EH (cell line): ENCODE measurements at places on chromosomes 5 and 9.

DNA sequence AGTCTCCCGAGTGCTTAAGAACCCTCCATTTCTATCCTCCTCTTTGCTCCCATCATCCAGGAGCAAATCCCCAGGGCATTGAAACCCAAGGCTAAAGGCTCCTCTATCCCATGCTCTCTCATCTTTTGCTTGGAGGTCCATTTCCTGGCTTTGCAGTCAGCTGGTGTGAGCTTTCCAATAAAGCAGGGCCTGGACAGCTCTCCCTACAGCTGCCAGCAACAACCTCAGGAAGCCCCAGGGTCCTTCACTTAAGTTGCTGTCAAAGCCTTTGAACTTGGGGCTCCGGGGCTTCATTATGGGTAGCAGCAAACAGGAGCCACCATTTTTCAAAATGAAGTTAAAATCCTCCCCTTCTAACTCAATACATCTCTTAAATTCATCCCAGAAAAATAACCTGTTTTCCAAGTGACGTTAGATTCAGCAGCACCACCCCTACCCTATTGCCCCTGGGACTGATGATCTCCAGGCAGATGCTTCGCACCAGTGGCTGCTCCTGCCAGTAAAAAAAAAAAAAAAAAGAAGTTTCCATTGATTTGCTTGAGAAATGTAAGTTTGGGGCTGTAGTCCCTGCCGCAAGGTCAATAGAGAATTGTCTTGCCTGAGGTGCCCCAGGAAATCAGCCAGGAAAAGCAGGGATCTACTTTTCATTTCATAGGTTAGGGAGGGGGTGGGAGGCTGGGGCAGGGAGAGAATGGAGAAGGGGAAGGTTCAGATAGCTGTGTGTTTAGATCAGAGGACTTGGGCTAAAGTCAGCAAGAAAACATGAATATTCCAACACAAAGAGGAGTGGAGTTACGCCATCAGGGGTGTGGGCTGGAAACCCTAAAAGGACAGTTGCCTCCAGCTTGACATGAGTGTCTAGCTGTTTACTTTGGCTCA lies 83.8 kb upstream of the IL6ST start:
- DNase-seq, result peak; percentile 67

DNA sequence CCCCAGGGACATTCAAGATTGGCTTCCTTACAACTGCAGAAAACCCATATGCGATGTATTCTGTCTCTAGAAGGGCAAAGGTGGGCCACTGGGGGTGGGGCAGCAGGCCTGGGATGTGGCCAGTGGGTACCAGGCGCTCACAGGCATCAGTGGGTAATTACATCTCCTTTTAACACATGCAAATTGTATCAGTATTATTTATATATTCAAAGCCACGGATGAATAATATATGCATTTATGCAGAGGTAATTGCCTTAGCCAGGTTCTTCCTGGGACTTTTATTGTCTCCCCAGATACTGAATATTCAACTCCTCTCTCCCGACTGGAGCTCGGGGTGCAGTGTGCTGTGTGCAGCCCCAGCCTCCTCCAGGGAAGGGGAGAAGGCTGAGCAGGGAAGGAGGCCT lies 109.4 kb upstream of the MVB12B start:
- DNase-seq, result no peak

DNA sequence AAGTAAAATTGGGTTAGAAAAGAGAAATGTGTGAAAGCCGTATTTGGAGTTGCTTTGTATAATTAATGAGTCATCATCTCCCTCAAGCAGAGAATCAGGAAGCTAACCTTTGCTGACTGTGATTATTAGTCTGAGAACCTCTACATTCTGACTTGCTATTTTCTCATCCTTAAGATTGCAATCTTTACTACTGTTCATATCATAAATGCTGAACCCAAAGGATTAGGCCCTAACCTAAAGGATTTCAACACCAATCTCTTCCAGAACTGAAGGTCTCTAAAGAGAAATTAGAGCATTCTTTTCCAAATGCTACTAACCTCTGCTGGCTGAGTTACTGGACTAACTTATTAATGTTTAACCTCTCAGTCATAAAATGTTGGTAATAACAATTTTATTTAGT lies 538.1 kb upstream of the MEF2C start:
- no peak for DNase-seq

DNA sequence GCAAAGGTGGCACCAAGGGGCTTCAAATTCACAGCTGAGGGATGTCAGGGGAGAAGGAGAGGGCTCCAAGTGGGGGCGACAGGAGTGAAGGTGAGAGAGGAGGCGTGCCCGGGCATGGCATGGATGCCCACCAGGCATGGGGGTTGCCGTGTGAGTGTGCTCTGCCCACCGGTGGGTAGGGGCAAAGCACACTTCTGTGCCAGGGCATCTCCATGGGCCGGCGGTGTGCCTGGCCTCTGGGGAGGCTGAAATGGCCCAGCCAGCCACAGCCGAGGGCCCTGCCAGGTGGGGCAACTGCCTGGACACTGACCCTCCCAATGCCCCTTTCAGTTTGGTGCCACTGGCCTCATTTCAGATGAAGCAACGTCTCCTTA lies 14.0 kb upstream of the RNU6ATAC start:
- DNase-seq, result no peak

GRCh38 chr9:23630488-23630887 lies 195.6 kb downstream of the ELAVL2 start:
- no peak for DNase-seq

GRCh38 chr9:87615547-87616148 lies 110.3 kb upstream of the CTSL start:
- peak; percentile 10 for DNase-seq

GRCh38 chr5:145587710-145588109 lies 247.4 kb downstream of the PRELID2 start:
- DNase-seq, result peak; percentile 83

DNA sequence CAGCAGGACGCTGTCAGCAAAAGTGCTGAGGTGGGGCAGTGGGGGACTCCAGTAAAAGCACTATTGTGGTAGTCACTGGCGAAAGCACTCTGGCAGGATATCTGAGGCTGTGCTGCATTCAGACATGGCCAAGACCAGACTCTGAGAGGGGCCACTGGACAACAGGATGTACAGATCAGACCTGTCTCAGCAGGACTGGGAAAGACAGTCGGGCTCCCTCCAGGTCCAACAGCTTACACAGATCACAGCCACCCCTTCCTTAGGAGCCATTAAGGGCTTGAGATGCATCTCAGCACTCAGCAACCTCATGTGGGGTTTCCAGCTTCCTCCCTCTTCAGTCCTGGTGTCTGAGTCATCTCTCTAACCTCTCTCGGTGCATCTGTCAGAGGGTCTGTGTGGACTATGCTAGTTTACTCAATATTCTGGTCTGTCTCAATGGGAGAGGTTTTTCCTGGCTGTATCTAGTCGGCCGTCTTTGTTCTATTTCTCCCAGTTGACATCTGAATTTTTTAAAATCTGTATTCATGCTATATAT lies 154.5 kb downstream of the CWC27 start:
- DNase-seq, result peak; percentile 50

GRCh38 chr5:179375236-179375685 lies 30.0 kb upstream of the ADAMTS2 start:
- DNase-seq, result peak; percentile 52
